Stimulated activated CD4-positive, alpha-beta T cell treated with anti-CD3 and anti-CD28 coated beads, Interleukin-1b, Interleukin-23, amount 100 ng/mL, for 4 hours (primary cell): ENCODE measurements at places on chromosomes 7 and 10.

GRCh38 chr10:75202321-75203045, 8.1 kb upstream of the VDAC2 start:
- DNase-seq: no peak

DNA sequence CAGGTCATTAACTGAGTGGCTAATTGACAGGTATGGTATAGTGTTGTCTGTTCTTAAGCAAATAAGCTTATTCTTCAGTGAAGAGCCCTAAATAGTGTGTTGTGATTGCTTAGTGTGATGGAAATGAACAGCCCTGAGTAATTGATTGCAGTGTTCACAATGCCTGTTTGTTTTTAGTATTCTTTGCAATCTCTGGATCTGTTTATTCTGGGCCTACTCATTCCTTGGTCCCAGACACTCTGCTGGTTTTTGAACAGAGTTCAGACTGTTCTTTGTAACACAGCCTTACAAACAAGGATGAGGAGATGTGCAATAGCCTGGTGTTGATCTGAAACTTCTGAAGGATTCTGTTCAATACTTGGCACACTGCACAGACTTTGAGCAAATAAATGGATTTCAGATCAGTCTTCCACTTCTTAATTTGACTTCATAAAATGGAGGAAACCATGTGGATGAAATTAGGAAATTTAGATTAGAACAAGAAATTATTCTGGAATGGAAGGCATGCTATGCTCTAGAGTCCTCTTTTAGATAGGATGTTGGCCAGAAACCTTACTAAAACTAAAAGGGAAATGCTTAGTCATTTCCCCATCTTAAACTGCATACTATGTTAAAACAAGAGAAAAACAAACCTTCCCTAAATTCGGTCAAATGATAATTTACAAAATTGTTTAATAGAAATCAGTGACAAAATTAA, 444.2 kb upstream of the SEMA3D start:
- DNase-seq: no peak

GRCh38 chr7:53426145-53426750, 390.8 kb downstream of the POM121L12 start:
- no peak for DNase-seq

- DNase-seq: no peak
These were observed 99.4 kb upstream of the PODXL start for GRCh38 chr7:131655866-131656265.

DNA sequence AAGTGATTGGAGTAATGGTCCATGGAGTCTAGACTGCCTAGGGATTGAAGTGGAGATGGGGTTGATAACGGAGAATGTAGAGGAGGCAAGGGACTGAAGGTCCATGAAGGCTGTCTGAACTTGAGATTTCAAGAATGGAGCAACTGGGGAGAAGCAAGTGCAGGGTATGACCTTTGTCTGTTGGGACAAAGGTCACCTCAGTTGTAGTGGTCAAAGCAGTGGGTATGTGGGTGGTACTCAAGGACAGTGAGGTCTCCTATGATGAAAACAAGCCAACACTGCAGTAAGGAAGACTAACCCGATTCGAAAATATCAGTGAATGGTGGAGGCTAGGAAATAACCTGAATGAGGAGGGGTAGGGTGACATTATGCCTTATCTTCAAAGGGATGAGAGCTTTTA, 5.4 kb upstream of the DDX21 start:
- DNase-seq: no peak

GRCh38 chr7:94898340-94898739, 9.1 kb upstream of the PPP1R9A start:
- no peak for DNase-seq

DNA sequence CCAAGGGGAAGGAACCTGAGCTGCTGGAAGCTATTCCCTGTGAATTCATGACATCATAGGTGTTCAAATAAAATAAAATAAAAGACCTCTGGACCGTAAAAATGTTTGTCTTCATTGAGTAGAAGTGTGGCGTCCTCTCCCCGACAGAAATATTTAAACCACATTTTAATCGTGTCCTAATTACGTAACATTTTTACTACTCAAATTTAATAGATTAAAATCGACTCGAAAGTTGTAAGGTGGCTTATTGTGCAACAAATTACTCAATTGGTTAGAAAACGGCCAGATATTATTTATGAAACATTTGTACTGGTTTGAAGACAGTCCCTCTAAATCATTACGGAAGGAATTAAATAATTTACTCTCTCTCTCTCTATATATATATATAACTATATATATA, 15.5 kb upstream of the NCAPG2 start:
- DNase-seq: no peak

- peak; percentile 30 for DNase-seq
These were observed 598 bp downstream of the MCMBP start for GRCh38 chr10:119871881-119872609.

DNA sequence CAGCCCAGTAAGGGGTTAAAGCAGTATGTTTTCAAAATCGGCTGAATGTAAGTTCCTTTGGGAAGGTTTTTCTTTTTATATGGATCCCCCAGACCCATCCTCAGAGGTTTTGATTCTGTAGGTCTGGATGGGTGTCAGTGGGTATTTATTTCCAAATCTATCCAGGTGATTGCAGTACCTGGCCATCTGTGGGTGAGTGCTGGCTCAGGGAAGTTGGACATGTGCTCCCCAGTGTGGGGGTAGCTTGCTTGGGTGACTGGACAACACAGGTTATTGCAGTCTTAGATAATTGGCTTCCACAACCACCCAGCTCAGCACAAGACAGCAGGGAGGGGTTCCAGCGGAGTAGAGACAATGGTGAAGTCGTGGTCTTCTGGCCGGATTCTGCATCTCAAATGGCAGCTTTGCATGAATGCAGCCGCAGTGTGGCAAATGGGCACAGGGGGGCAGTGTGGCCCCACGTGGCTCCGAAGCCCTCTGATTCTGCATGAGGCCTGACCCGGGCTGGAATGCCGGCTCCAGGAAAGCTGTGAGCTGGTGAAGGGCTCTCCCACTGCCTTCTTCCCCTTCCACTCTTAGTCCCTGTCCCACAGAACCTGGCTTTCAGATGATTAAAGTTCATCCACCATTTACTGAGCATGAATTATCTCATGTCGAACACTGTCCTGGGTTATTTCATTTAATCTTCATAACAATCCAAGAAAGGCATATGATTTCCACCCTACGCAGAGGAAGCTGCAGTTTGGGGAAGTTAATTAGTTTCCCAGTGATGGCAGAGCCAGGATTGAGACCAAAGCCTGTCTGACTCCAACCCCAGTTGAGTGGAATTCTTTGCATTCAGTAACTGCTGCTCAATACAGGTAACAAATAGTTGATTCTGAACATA, 64.5 kb upstream of the SYPL1 start:
- DNase-seq: peak; percentile 63

DNA sequence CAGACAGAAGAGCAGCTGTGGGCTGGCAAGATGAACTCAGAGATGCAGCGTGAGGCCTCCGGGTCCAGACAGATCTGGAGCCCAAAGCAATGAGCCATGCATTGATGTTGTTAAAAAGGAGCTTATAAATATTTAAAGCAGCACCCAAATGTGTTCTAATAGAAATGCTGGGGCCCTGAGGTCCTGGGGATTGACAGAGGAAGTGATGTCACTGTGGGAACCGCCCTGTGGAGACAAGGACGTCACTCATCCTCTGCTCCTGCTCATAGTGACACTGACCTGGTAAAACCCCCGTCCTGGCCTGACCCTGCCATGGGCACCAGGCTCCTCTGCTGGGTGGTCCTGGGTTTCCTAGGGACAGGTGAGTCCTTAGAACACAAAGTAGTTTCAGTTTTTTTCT, 197.0 kb upstream of the PRSS58 start:
- no peak for DNase-seq

- no peak for DNase-seq
These were observed 202.6 kb upstream of the FOXK1 start for GRCh38 chr7:4479367-4480039.

- DNase-seq: no peak
These were observed 18.2 kb upstream of the C10orf53 start for GRCh38 chr10:49661140-49661856.

DNA sequence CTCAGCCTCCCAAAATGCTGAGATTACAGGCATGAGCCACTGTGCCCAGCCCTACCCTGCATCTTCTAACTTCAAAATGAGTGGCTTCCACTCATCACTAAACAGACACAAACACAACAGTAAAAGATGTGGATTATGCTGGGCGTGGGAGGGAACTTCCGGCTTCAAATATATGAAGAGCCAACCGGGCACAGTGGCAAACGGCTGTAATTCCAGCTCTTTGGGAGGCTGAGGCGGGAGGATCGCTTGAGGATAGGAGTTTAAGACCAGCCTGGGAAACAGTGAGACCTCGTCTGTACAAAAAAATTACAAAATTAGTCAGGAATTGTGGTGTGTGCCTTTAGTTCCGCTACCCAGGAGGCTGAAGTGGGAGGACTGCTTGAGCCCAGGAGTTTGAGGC, 92.2 kb upstream of the GNA12 start:
- DNase-seq: no peak

DNA sequence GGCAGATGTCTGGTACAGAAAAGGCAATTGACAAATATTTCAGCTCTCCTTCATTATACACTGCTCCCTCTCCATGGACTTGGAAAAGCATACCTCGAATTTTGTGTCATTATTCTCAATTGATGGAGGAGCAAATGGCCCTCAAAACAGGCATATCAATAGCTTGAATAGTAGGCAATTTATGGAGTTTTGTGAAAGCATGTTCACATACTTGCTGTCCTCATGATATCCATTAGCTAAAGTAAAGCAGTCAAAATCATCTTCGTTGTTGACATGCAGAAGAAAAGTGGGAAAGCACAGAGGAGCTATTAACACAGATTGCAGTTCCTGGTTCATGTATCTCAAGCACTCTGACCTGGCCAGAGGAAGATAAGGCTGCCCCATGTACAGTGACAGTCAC, 472.8 kb downstream of the CCSER2 start:
- DNase-seq: no peak

- no peak for DNase-seq
These were observed 92.8 kb downstream of the MCU start for GRCh38 chr10:72784551-72785351.

DNA sequence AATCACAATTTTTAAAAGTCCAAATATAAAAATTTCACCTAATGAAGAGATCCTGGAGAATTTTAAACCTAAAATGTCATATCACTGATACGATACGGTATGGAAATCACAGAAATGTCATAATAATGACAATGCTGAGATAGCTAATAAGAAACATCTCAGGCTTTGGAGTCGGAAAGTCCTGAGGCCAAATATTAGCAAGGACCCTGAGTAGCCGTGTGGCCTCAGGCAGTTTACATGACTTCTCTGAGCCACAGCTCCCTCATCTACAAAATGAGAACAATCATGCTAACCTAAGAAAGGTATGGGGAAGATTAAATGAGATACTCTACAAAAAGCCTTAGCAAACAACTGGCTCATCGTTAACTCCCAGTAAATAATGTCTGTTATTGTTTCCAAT, 100.9 kb upstream of the NEBL start:
- no peak for DNase-seq

- DNase-seq: no peak
These were observed 54.9 kb upstream of the GPR26 start for GRCh38 chr10:123611243-123611642.

DNA sequence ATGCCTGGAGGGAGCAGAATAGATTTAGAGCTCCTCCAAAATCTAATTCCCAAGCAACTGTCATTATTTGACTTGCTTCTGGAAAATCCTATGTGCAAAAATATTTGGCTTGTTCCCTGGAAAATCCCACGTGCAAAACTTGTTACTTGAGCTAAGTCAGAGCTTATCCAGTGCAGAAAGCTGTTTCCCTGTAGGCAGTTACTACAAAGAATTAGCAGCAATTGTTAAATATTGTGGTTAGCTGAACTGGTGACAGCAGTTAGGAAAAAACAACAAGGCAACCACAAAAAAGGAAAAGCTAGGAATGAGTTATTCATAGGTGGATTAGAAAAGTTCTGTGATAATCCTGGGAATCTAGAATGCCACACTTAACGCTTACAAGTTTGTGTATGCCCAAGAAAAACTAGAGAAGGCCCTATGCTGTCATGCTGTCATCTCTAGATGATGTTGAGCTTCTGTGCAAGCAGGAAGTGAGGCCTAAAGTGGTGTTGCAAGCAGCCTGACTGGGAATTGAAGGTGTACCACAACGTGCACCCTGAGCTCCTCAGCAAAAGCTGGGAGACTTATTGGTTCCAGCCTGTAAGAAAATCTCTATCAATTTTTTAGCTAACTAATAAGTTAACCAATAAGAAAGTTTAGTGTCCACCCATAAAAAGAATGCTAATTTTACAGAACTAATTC, 738.6 kb upstream of the LRRTM3 start:
- DNase-seq: no peak

- no peak for DNase-seq
These were observed 28.2 kb downstream of the SLC29A4 start for GRCh38 chr7:5310822-5311405.
